ENCODE measurements at places on chromosomes 4 and X.

DNA sequence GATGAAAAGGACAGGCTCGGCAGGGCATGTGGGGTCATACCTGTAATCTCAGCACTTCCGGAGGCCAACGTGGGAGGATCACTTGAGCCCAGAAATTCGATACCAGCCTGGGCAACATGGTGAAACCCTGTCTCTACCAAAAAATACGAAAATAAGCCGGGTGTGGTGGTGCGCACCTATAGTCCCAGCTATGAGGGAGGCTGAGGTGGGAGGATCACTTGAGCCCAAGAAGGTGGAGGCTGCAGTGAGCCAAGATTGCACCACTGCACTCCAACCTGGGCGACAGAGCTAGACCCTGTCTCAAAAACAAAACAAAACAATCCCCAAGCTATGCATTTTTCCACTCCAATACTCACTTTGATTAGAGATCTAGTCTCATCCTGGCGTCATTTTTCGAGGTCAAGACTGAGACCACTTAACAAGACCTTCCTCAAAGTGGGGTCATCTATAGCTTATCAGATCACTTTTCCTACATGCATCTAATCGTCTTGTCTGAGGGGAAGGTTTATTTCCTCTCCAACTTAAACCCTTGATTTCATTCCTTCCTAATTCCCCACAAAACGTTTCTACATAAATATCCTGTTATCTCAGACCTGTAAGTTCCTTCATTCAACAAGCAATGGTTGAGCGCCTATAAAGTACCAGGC lies 1.3 kb downstream of the NKAP start:
- no peak for DNase-seq

DNA sequence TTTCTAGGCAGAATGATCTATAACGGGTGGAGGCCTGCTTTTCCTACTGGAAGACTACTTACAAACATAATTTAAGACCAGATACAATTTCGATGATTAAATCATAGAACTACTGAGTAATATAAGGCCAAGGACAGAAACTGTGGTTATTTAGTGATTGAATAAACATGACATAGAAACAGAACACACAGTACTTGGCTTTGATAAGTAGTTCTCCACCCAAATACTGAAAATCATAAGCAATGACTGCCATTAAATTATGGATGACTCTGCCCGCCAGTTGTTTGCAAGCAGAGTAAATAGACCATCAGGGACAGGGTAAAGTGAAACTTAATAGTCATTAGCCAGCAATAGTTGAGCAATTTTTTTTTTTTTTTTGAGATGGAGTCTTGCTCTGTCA lies 17.2 kb upstream of the SMIM14 start:
- no peak for DNase-seq

- DNase-seq, result no peak
Observed at GRCh38 chr4:149838036-149838435, 22.4 kb upstream of the IQCM start.

- DNase-seq, result no peak
Observed at GRCh38 chr4:80685214-80685613, 345.3 kb upstream of the BMP3 start.

GRCh38 chr4:12487000-12487399 lies 997.1 kb downstream of the RAB28 start:
- DNase-seq, result no peak

GRCh38 chr4:85509882-85510631 lies 35.1 kb downstream of the ARHGAP24 start:
- DNase-seq, result no peak

- no peak for DNase-seq
Observed at GRCh38 chr4:6095897-6096296, 77.7 kb upstream of the C4orf50 start.

GRCh38 chr4:158796370-158797140 lies 27.7 kb downstream of the FNIP2 start:
- DNase-seq, result no peak

- no peak for DNase-seq
Observed at GRCh38 chr4:53923921-53924320, 140.5 kb downstream of the CHIC2 start.

DNA sequence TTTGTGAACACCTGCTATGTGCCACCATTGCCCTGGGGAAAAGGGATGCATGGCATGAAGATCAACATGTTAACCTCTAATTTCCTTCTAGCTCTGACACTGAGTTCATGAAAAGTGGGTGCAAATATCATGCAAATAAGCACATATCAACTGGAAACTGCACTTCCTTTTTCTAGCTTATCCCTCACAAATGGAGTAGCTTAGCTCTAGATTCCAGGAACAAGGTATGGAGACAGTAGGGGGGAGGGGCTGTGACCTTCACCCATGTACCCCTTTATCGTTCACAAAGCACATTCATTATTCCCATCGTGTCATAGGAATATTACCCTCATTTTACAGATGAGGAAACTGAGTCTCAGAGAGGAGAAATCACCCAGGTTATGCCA lies 37.4 kb downstream of the STARD8 start:
- no peak for DNase-seq

- DNase-seq, result no peak
Observed at GRCh38 chrX:96722781-96723180, 38.1 kb downstream of the DIAPH2 start.

GRCh38 chr4:130233377-130234047 lies 1137.6 kb downstream of the C4orf33 start:
- DNase-seq, result no peak

DNA sequence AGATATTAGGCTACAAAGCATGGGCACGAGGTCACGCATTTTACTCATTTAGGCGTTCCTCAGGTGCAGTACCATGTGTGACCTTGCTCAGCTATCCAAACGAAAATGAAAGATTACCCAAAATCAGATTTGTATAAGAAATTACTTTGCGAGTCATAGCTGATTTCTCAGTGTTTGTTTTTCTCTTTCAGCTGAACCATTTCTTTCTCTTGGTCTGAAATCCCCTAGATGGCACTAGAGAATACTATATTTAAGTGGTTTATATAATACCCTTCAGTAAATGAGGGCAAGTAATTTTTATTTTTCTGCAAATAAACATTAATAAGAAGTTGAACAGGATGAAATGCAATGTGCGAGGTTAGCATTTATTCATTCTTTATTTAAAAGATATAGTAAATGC lies 496.6 kb downstream of the STIM2 start:
- DNase-seq, result no peak

DNA sequence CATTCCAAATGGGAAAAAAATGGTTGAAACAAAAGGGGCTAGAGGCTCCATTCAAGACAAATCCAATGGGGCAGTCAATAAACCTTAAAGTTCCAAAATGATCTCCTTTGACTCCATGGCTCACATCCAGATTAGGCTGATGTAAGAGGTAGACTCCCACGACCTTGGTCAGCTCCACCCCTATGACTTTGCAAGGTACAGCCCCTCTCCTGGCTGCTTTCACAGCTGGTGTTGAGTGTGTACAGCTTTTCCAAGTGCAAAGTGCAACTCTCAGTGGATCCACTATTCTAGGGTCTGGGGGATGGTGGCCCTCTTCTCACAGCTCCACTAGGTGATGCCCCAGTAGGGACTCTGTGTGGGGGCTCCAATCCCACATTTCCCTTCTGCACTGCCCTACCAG lies 21.5 kb downstream of the SULT1B1 start:
- no peak for DNase-seq

DNA sequence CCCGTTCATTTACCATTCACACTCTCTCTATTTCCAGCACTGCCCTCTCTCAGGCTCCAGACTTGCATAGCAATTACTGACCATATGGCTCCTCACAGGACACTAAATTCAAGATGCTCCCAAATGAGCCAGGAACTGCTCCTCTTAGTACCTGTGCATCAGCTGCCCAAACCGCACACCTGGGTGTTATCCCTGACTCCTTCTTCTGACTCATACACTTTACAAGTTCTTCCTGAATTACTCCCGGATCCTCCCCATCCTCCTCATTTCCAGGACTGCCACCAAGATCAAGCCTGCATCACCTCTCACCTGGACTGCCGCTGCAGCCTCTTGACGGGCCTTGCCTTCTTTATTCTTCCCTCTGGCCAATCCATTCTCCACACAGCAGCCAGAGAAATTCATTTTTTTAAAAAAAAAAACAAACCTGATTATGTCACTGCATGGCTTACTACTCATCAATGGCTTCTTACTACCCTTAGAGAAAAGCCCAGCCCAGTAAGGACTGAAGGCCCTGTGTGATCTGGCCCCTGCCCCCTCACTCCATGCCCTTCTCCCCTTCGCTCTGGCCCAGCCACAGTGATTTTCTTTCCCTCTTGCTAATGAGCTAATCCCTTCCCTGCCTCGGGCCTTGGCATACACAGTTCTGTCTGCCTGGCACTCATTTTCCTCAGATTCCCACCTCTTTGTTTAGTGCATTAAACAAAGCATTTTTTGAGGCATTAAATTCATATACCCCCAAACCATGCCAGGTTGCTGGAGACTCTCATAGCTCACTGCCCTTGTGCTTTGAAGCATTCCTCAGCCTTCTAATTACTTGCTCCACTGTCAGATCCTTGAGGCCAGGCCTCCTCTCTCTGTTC lies 92.0 kb downstream of the PDGFRA start:
- DNase-seq, result no peak

DNA sequence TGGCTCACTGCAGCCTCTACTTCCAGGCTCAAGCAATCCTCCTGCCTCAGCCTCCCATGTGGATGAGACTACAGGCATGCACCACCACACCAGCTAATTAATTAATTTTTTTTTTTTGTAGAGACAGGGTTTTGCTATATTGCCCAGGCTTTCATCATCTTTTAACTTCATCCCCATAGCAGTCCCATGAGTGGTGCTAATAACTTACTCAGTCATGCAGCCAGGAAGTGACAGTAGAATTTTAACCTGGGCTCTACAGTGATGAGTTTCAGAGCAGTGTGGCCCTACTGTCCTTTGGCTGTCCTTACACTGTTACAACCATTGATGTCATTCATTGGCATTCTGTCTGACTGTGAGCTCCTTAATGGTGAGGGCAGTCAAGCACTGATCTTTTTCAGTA lies 3.9 kb upstream of the OCIAD2 start:
- no peak for DNase-seq

GRCh38 chrX:150234126-150234525 lies 129.0 kb upstream of the MAMLD1 start:
- no peak for DNase-seq

GRCh38 chr4:108749119-108749518 lies 13.7 kb downstream of the ETNPPL start:
- no peak for DNase-seq

DNA sequence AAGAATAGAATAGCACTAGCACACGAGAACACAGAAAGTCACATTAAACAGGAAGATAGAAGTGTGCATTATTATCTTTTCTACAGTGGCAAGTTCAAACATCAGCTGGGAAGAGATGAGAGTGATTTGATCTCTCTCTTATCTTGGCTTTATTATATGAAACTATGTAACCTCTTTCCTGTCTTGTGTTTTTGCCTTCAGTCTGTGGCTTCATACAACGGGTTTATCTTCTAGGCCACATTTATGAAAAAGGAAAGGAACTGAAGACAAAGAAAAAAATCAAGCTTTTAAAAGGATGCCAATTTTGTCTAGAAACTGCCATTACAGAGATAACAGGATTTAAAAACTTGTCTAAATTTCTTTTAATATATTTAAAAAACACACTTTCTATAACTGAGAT lies 983.6 kb downstream of the RPA4 start:
- no peak for DNase-seq

DNA sequence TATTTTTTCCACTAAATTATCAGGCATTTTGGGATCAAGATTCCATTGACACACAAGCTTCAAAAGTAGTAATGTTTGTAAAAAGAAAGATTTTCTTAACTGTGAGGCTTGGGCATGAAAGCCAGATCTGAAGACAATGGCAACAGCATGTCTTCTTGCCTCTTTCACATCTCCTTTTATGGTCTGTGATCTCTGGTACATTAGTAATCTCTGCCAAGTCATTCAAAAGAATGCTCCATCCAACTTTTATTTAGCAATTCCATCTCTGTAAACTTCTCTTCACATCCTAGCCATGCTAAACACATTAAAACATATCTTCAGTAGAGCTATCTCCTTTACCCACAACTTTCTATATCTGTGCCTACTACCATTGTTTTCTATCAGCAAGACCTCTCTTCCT lies 465.4 kb downstream of the FAT4 start:
- no peak for DNase-seq

DNA sequence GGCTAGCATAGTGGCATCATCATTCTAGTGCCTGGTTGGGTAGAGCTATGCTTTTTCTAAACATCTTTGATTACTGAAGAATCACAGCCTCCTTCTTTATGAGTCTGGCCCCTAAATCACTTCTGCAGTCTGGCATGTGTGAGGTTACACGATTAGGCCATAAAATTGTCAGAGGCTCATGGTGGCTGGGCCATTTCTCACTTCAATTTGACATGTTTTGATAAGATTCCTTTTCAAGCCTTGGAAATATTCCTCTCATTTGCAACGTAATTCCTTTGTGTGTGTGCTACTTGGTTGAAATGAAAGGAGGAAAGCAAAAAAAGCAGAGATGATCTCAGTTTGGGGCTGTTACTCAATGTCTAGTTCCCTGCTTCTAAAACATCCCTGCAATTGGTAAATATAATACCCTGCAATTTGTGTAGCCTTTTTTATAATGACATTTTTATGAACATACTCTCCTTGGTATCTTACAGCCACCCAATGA lies 6.2 kb downstream of the CCKAR start:
- no peak for DNase-seq

DNA sequence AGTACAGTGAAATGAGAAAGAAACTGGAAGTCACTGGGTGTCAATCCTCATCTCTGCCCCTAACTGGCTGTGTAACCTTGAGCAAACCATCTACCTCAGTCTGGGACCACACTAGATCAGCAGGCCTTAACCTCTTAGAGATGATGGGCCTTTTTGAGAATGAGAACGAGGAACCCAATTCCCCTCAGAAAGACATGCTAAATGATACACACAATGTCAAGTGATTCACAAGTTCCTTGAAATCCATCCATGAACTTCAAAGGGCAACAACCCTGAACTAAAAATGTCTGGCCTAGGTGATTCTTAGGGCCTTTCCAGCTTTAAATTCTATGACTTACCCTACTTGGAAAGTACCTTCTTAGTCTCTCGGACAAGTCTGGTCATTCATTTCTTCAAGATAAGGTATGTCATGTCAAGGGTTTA lies 47.4 kb downstream of the ACSL4 start:
- no peak for DNase-seq

DNA sequence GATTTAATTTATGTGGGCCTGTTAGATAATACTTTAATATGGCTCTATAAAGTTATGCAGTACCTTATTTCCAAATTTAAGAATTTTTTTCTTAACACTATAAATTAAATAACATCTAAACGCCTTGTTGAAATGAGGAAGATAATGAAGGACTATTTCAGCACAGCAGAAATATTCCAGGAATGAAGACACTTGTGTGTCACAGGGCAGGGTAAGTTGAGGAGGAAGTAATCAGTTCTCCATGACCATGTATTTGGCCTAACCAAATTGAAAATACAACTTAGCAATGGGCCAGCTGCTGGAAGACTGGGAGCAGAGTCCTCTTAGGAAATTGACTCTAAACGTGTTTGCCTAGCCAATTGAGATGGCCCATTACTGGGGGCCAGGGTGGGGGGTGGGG lies 16.9 kb downstream of the CXCL3 start:
- DNase-seq, result no peak
